ENCODE measurements at places on chromosomes 12 and 14. TPM values are rescaled to one million over a fixed set of nuclear protein-coding genes. Genes with fewer than 3 reads are reported as not detected.

DNA sequence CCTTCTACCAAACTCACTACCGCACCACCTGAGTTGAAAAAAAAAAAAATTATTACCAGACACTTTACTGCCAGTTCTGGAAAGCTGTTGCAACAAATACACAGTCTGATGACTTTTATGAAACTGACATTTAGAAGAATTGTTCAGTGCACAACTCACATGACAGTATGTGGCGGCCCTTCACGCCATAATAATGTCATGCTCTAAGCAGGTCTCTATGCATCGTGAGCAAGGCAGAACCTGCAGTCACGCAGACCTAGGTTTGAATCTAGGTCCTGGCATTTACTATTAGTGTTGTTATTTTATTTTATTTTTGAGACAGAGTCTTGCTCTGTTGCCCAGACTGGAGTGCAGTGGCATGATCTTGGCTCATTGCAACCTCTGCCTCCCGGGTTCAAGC is 8.1 kb downstream of the MYL2 start:
- H3K4me3 ChIP-seq, result no peak overlapping the region
- H3K36me3 ChIP-seq, result no peaks in the 10 kb centered on the region
- DNase-seq, result no peak

The PTCSC3 gene
- total RNA-seq, result not detected

- no peak overlapping the region for H3K4me3 ChIP-seq
- no peaks in the 10 kb centered on the region for H3K27me3 ChIP-seq
- no peak overlapping the region for H3K27ac ChIP-seq
- H3K36me3 ChIP-seq, result no peaks in the 10 kb centered on the region
- DNase-seq, result no peak
- H3K4me1 ChIP-seq, result no peaks in the 10 kb centered on the region
Measured at GRCh38 chr14:101350691-101351090, 210.6 kb upstream of the DIO3 start.

GRCh38 chr12:101703487-101703886 is 6.0 kb downstream of the CHPT1 start:
- no peaks in the 10 kb centered on the region for H3K36me3 ChIP-seq
- peaks cover 18% of the 10 kb centered on the region for H3K27me3 ChIP-seq
- peaks cover 10% of the 10 kb centered on the region for H3K4me1 ChIP-seq
- no peak overlapping the region for H3K4me3 ChIP-seq
- no peak for DNase-seq

DNA sequence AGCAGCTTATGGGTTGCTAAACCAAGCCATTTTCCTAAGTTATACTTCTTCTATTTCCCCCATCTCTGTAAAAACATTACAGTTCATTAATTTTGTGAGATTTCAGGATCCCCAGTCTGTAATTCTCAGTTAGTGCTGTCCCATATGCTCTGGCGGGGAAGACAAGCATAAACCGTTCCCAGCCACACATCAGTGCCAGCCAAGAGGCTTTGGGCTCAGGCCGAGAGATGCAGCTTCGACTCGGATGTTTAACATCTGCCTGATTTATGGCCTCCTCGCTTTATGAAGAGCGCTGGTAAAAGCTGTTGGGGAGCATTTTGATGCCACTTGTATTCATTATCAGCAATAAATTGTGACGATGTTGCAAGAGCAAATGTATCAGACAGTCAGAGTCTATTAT is 349.1 kb upstream of the CCDC196 start:
- no peaks in the 10 kb centered on the region for H3K4me1 ChIP-seq
- H3K27ac ChIP-seq, result no peak overlapping the region
- H3K36me3 ChIP-seq, result no peaks in the 10 kb centered on the region
- no peak for DNase-seq
- H3K27me3 ChIP-seq, result peaks cover 7% of the 10 kb centered on the region

The B4GALNT3 gene
- total RNA-seq, result 6.6 TPM

DNA sequence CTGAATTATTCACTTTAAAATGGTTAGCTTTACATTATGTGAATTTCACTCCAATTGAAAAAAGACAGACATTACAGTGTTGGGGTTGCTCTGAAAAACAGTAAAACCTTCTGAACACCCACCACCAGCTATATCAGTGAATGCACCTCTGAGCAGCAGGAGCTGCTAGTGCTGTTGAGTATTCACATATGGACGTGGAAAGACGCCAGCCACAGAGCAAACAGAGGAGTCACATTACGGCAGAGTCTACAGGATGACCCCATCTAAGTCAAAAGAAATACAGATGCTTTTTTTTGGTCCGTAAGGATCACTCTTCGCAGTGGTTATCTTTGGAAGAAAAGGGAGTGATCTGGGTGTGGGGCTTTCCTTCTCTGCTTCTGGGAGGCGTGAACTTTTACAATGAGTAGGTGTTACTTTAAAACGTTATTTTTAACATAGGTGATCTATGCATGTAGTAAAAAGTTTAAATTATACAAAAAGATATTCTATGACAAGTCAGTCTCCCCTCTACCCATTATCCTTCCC is 4.5 kb downstream of the HVCN1 start:
- H3K4me1 ChIP-seq, result peaks cover 31% of the 10 kb centered on the region
- H3K27ac ChIP-seq, result no peak overlapping the region
- peaks cover 42% of the 10 kb centered on the region for H3K36me3 ChIP-seq
- no peak for DNase-seq
- peaks cover 5% of the 10 kb centered on the region for H3K27me3 ChIP-seq

The GALNT8 gene
- total RNA-seq, result 0.82 TPM

The CPNE6 gene
- not detected for total RNA-seq

The NDUFA12 gene
- total RNA-seq, result 111 TPM

- peaks cover 4% of the 10 kb centered on the region for H3K4me1 ChIP-seq
- no peaks in the 10 kb centered on the region for H3K27me3 ChIP-seq
- no peak overlapping the region for H3K27ac ChIP-seq
- no peak overlapping the region for H3K4me3 ChIP-seq
Measured at GRCh38 chr12:42135259-42135814, 9.3 kb downstream of the GXYLT1 start.

The CCDC196 gene
- not detected for total RNA-seq

The MYH6 gene
- total RNA-seq, result 0.17 TPM

DNA sequence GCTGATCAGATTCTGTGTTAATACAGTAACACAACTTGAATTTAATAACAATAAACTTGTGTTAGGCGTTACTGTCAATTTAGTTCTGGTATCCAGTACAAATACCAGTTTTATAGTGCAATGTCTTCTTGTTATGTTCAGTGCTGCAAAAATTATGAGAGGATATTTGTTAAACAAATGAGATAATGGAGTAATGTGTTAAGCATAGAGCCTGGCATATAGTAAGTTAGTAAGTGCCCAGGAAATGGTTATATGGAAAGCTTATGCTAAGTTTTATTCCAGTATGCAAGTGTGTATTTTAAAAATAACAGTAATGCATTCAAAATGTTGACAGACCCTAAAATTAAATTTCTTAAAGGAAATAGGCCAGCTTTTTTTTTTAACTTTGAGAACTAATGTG is 1.8 kb downstream of the VRK1 start:
- H3K4me1 ChIP-seq, result peaks cover 40% of the 10 kb centered on the region
- H3K4me3 ChIP-seq, result peak overlapping the region; percentile 97
- peaks cover 2% of the 10 kb centered on the region for H3K27me3 ChIP-seq
- peaks cover 4% of the 10 kb centered on the region for H3K36me3 ChIP-seq
- no peak overlapping the region for H3K27ac ChIP-seq

The OR4E2 gene
- not detected for total RNA-seq

The CCDC60 gene
- total RNA-seq, result not detected
